ENCODE measurements at places on chromosomes 3 and 15. TPM values are rescaled to one million over a fixed set of nuclear protein-coding genes. Genes with fewer than 3 reads are reported as not detected.

GRCh38 chr15:39736412-39737195 lies 46.0 kb downstream of the FSIP1 start:
- DNase-seq, result peak; percentile 75

- no peak for DNase-seq
Measured at GRCh38 chr15:66753687-66754377, 51.8 kb downstream of the SMAD6 start.

DNA sequence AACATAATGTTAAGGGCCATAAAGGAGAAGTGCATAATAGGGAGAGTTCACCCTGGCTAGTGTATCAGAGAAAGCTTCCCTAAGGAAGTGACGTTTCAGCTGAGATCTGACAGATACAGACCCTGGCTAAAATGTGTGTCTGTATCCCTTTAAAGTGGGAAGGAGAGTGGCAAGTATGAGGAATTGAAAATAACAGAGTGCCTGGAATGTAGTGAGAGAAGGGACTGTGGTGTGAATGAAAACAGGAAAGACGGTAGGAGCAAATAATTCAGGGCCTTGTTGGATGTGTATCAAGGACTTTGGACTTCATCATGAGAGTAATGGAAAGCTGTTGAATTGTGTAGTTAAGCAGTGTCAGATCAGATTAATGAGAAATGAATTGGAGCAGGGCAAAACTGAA lies 30.5 kb downstream of the NEO1 start:
- no peak for DNase-seq

Gene ABHD5
- 24.1 TPM for total RNA-seq

Gene UROC1
- not detected for total RNA-seq

Gene RLBP1
- total RNA-seq, result not detected
